Hepatic stellate cell (primary cell): ENCODE measurements at places on chromosomes 7 and 10.
A peak's percentile ranks its signal among the peaks of the same experiment; 100 is the strongest.

DNA sequence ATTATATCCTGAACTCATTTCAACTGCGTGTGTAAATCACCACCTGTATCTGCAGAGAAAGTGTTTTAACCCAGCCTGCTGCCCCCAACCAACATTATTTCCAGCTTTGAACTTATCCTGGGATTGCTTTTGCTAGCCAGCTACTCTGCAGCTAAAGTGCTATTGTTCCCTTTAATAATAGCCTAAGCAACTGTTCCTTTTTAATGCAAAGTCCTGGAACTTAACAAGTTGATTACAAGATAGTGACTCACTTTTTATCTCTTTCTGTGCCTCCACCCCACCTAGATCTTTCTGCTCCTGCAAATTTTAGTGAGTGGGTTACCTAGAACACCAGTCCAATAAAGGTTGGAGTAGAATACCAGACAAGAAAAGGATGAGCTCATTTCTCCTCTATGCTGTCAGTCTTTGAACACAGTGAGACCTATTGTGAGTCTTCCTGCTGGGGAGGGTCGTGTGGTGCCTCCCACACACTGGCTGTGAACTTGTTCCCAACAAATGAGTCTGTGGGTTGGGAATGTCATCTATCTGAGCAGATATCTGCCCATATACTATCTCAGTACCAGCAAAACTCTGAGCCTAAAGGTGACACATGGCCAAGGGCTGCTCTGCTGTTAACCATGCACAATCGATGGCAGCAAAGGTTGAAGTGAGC, 137.7 kb downstream of the FAM204A start:
- DNase-seq = no peak

DNA sequence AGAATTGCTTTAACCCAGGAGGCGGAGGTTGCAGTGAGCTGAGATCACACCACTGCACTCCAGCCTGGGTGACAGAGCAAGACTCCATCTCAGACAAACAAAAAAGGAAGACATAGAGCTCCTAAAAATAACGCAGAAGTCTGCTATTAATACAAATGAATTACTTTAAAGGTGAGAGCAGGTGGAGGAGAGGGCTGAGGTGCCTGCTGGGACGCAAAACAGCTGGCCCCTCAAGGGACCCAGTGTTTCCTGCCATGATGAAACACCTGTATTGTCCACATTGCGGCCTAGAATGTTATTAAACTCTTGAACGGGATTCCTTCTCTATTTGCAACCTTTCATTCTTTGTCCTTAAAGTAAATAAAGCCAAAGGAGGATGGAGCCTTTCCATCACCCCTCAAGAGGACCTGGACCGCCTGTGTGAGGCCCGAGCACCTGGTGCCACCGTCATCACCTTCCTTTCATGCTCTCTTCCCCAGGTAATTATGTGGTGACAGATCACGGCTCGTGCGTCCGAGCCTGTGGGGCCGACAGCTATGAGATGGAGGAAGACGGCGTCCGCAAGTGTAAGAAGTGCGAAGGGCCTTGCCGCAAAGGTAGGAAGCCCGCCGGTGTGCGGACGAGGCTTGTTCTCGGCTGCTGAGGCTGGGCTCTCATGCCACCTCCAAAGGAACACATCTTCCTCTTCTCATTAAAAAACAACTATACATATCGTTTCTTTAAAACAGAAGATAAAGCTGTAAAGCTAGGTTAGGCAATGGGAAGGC, 136.7 kb downstream of the EGFR start:
- no peak for DNase-seq

DNA sequence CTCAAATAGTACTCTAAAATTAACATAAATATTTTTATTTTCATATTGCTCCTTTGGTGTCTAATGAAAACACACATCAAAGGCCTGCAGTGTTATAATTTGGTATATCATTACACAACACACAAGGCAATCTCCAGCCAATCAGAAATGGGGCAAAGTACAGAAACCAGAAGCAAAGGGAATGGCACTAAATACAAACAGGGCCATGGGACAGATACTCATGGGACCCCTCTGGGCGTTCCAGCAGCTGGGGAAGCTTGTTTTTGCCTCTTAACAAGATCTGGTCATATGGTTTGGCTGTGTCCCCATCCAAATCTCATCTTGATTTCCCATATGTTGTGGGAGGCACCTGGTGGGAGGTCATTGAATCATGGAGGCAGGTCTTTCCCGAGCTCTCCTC, 551.8 kb upstream of the NRP1 start:
- DNase-seq = no peak

- no peak for DNase-seq
Measured at GRCh38 chr7:142802301-142802700, 31.5 kb downstream of the PRSS2 start.

GRCh38 chr7:139702811-139703486, 74.8 kb downstream of the HIPK2 start:
- DNase-seq = no peak

DNA sequence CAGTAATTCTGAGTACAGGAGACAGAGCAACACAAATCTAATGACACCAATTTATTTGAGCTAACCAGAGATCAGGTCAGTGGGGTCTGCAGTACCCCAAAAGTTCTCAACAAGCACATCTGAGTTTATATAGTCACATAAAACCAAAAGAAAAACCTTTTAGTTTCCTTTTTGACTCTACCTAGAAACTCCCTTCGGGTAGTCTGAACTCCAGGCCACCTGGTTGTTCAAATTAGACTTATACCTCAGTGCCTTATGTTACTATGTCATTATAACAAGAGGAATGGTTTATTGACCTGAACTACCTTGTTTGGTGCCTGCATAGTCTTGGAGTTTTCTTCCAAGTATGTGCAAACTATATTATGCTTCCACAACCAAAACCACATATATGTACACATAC, 14.6 kb downstream of the ZCWPW1 start:
- DNase-seq = no peak

DNA sequence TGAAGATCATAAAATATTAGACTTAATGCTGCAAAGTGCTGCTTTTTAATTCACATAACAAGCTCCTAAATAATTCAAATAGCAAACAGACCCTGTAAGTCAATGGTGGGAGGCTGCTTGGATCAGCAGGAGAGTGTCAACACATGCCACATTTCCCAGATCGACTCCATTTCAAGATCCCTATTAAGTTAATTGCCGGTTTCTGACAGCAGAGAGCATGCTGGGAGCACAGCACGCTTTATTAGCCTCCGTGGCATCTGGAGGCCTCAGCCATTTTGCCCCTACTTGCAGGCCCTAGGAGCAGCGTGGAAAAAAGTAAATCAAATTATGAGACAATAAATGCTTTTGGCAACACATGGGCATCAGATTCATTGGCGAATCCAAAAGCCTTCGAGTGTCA, 201.0 kb downstream of the EMX2 start:
- DNase-seq = no peak

DNA sequence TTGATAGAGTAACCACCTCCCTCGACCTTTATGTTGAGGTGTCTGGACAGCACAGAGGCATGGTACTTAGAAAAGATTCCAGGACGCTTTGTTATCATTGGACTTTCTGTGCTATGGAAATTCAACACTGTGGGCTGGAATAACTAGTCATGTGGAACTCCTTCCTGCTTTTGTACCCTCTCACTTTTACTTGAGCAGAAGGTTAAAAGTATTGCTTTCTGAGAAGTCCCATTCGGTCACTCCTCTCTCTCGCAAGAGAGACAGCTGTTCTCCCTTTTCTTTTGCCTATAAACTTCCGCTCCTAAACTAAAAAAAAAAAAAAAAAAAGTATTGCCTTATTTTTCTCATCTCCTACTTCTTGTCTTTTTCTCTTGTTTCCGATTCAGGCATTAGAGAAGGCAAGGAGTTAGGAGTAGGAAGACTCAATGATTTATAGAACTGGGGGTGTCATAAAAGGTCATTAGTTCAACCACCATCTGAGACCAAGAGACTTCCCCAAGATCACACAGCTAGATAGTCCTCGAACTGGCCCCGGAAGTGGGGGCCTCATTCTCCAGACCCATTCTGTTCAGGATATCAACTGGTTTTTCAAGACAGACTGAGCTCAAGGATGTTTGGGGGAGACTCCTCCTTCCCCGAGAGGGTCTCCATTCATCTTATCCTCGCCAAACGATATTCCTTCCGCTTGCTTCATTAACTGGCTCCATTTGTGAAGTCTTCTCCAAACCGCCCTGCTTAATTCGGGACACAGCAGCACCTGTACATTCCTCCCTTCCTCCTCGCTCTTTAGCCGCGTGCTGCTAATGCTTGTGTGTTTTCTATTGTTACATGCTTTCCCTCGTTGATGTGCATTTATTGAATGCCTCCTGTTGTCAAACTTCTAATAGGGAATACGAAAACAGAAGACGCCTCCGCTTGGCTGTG, 995 bp upstream of the INPP5F start:
- DNase-seq = peak; percentile 21

DNA sequence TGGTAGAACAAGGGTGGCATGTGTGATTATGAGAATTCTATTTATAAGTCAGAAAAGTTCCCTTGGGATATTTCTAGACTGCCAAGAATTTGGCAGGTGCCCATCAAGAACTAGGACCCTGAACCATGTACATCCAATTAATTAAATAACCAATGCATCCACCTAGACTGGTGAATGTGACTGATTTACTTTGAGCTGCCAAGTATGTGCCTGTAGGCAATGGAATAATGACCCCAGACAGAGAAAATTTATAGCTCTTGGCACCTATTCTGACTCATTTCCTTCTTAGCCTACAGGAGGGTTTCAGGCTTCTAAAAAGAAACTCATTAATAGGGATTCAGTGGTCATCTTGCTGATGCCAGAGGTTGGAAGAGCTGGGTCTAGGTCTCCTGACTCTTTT, 54.9 kb downstream of the KCNH2 start:
- no peak for DNase-seq

- no peak for DNase-seq
Measured at GRCh38 chr10:118729200-118729599, 25.6 kb downstream of the CACUL1 start.

- DNase-seq = no peak
Measured at GRCh38 chr7:99311702-99312101, 14.0 kb upstream of the ARPC1A start.

GRCh38 chr7:5255832-5256231, 26.9 kb upstream of the SLC29A4 start:
- DNase-seq = no peak

GRCh38 chr10:82742478-82742877, 867.5 kb downstream of the NRG3 start:
- DNase-seq = peak; percentile 21

DNA sequence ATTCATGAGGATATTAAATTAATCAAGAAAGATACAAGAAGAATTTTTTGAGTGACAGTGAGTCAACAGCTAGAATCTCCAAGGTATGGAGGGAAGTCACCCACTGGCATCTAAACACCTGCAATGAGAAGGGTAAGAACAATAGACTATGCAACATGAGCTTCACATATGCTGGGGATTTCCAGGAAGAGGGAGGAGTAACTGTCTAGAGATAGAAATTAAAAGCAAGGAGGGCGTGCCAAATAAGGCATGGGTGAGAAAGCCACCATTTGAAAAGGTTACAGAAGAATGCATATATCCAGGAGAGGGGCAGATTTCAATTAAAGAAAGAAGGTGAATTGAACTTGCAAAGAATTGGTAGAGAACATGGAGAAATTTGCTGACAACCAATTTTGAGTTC, 365.7 kb downstream of the GPR37 start:
- no peak for DNase-seq

DNA sequence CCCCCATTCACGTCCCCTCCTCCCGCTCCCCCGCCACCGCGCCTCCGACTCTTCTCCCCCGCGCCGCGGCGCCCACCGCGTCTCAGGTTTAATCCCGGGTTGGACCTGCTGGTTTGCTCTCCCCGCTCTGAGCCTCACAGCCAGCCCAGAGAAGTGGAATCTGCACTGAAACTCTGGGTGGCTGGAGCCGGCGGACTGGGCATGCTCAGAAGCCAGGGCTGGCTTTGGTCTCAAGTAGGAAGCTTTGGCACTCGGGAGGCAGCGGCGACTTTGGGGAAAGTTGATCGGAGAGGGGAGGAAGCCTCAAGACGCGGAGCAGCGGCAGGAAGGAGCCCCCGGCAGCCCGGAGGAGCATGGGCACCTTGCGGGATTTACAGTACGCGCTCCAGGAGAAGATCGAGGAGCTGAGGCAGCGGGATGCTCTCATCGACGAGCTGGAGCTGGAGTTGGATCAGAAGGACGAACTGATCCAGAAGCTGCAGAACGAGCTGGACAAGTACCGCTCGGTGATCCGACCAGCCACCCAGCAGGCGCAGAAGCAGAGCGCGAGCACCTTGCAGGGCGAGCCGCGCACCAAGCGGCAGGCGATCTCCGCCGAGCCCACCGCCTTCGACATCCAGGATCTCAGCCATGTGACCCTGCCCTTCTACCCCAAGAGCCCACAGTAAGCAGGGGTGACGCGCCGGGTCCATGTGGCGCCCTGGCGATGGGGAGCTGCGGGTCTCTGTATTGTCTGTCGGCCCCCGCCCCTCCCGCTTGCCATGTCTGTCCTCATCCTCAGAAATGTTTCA, at the start of gene PRKG1:
Gene PRKG1 (plus strand): TSS at position 250 of the 791 bp plus-strand sequence.
- peak; percentile 80 for DNase-seq

DNA sequence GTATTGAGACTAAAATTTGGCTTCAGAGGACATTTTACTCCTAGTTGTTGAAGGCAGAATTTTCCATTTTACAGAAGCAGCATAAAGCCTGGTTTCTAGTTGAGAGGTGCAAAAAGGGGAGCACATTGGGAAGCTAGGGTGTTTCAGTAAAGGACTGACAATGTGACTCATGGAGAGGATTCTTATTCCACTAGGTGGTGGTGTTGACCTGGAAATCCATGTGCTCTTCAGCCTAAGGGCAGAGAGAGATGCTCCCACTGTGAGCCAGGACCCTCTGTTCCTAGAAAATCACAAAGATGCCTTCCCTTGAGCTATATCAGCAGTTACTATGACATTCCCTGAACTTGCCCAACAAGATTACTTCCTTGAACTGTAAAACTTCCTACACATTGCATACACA, 687.8 kb downstream of the IPMK start:
- peak; percentile 0 for DNase-seq

DNA sequence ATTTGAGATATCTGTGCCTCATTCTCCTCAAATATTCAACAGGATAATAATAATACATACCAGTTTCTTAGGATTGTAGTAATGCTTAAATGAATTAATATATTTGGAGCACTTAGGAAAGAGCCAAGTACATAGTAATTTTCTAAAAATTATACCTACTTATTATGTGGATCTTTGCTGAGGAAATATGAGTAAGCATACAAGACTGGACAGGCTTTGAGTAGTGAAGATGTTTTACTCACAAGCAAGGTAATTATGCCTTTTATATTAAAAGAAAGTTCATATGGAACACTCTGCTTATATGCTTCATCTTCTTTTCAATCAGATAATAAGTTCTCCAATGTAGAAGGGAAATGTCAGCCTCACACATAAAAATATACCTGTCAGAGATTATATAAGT, 337.5 kb upstream of the KAT6B start:
- DNase-seq = no peak

GRCh38 chr10:114374053-114374791, 30.1 kb downstream of the AFAP1L2 start:
- peak; percentile 48 for DNase-seq
